GF-D8 (cell line): ENCODE measurements at places on chromosomes 2 and 18.

GRCh38 chr2:19125901-19126680 lies 232.3 kb downstream of the OSR1 start:
- no peak for DNase-seq

GRCh38 chr2:201558665-201559064 lies 84.6 kb downstream of the TMEM237 start:
- no peak for DNase-seq

- DNase-seq: no peak
These were observed 796 bp downstream of the AOX1 start for GRCh38 chr2:200586644-200586975.

DNA sequence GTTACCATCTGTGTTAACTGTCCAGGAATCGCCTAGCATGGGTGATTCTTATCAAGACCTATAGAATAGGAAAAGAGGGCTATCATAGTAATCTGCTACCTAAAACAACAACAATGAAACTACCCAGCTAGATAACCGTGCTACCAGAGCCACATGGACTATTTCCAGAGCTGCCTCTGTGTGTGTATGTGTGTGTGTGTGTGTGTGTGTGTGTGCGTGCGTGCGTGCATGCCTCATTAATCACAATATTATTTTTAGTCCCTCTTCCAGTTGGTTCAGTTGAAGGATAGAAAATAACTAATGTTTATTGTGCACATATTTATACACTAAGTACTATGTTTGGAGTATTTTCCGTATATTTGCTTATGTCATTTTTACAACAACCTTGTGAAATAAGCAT lies 201.1 kb downstream of the SP3 start:
- DNase-seq: no peak

- DNase-seq: no peak
These were observed 36.8 kb downstream of the TOGARAM2 start for GRCh38 chr2:29017716-29018435.

DNA sequence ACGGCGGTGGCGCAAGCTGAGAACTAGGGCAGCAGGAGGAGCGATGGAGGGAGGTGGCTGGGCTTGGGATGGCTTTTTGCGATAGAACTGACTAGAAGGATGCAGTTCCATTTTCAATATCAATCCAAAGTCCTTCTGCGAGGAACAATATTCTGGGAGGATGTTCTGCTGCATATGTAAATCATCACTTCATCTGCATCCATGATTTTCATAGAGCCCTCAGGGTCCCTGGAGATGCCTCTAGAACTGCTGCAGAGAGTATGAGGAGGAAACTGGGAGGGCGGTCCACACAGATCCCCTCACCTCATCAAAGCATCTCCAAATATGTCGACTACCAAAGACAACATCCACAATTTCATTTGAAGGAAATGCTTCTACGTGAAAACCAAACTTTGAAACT lies 20.8 kb downstream of the CACNB4 start:
- no peak for DNase-seq

DNA sequence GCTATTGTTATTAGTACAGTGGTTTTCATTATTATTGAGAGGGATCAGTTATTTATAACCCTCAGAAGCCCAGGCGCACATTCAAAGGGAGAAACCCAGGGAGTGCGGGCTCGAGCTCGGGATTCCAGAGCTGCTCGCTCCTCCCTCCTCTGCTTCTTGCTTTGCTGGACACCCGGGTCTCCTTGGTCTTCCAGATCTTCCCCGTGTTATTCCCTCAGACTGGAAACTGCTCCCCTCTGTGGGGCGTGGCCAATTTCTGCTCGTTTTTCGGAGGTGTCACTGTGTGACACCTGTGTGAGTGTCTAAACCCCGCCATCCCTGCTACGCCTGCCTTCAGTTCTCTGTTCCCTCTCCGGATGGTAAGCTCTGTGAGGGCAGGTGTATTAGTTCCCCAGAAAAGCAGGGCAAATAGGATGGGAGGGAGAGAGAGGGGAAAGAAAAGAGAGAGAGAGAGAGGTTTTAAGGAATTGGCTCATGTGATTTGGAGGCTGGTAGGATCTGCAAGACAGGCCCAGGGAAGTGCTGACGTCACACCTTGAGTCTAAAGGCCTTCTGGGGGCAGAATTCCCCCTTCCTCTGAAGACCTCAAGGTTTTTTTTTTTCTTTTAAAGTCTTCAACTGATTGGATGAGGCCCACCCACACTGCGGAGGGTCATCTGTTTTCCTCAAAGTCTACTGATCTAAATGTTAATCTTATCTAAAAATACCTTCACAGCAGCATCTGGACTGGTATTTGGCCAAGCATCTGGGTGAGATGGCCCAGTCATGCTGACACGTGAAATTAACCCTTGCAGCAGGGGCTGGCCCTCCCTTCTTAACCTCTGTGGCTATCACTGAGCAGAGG lies 457.3 kb upstream of the ID2 start:
- DNase-seq: no peak

DNA sequence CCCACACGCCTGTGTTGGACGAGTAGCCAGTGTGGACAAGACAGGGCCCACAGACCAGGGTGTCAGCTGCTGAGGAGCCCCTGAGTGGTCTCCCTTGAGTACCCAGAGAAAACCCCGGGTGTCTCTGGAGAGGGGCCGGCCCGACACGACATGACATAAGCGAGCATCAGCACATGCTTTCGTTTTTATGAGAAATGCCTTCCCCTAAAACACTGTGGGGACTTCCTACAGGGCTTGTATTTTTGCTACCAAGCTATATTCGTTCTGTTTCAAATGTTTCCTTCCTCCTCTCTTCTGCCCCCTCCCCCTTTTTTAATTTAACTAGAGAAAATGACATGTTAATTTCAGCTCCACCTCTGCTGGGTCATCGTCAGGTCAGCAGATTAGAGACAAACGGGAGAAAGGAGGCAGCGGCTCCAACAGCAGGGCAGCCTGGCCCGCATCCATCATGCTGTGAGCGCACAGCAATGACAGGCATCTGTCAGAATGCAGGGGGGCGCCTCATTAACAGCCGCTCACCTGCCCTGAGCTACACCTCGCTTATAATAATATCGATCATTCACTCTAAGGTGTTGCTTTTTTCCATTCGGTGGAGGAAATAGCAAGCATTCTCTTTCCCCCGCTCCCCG lies 286.2 kb downstream of the ZNF516 start:
- no peak for DNase-seq

DNA sequence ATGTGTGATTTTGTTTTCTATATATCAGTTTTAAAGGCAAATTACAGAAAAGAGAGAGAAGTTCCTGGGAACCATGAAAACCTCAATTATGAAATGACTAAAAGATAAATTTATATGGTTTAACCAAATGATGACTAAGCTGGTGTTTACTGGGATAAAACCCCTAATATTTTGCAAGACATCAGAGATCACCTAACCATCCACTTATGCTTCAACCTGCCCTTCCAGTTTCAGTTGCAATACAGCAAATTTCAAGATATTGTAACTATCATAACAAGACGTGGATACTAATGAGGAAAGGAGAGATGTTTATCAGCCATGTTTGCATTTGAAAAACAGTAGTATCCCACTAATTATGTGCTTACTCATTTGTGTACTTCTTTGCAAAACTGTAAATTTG lies 108.2 kb downstream of the GAREM1 start:
- no peak for DNase-seq
